ENCODE measurements at places on chromosomes 4 and X.

DNA sequence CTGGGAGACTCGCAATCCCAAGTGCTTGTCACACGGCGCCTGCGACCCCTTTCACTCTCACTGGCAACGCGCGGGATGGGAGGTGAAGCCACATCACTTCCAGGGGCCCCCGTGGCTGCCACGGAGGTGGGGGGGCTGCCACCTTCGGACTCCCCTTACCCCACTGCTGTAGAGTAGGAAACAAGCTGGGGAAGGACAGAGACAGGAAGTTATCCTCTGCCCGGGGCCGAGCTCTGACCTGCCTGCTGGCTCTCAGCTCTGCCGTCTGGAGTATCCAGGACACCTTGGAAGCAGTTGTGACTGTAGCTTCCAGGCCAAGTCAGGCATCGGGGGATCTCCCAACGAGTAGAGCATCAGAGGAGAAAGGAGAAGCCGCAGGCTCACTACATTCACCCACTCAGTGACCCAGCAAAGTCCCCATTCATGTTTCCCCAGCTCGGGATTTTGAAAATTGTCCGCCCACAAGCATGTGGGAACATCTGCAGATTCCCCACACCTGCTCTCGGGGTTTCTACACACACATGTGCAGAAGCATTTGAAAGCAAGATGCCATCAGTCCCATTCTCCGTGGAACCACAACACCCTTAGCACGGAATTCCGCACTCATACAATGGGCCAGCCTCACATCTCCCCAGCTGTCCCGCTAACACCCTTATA lies 10.8 kb downstream of the PDZD4 start:
- DNase-seq = no peak

GRCh38 chrX:134075894-134076718 lies 90.7 kb upstream of the GPC3 start:
- no peak for DNase-seq

- peak; percentile 19 for DNase-seq
Measured at GRCh38 chr4:104494822-104495559, at the start of gene CXXC4. Gene CXXC4, minus strand, starts transcription at chr4:104494894. Its CDS starts 3,092 bp downstream, at chr4:104491802.

GRCh38 chrX:47101206-47101605 lies 23.0 kb downstream of the RGN start:
- DNase-seq = no peak

DNA sequence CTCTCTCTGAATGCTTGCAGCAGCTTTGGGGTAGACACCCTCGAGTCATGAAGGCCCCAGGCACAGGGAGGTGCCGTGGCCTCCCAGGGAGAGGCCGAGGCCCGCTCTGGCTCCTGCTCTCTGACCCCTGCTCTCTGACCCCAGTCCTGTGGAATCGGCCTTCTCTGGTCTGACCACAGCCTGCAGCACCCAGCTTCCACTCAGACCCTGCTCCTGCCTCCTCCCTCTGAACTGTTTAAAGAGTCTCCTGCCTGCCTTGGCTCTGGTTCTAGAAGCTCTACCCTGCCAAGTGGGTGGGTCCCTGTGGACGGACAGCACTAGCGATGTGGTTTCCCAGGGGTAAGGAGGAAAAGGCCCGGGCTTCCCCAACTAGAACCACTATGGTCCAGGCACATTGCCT lies 78.2 kb upstream of the TMEM150C start:
- DNase-seq = no peak

GRCh38 chrX:132615391-132616131 lies 126.7 kb upstream of the MBNL3 start:
- peak; percentile 25 for DNase-seq

GRCh38 chr4:3446631-3447320 lies 5.0 kb downstream of the HGFAC start:
- no peak for DNase-seq
